ENCODE measurements at places on chromosomes 4 and X.

GRCh38 chr4:24862073-24862751, 50.6 kb downstream of the CCDC149 start:
- no peak for DNase-seq

DNA sequence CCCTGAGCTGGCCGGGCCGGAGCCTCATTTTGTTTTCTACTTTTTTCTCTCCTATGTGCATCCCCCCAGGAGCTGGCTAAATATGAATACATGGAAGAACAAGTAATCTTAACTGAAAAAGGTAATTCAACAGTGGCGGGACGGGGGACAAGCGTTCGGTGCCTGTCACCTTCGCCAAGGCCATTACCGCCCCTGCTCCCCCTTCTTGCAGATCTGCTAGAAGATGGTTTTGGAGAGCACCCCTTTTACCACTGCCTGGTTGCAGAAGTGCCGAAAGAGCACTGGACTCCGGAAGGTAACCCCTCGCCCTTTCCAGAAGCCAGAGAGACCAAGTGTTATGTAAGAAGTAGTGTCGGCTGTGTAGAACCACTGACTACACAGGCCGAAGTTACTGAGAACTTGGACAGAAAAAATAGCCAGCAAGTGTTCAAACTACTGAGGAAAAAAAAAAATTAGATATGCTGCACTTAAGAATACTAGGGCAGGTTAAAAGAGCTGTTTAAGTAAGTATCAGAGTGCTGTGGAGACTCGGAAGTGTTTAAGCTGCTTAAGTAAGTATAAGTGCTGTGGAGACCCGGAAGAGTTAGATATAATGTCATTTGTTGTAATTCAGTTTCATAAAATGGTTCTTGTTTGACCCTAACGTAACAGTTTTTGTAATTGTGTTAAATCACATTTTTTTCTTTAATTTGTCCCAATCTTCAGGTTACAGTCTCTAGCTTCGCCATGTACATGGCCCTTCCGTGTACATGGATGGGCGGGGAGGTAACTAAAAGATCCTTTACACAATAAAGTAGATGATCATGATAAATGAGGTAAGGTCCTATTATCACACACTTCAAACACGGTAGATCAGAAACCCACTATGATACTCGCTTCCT, 856 bp downstream of the SAT1 start:
- no peak for DNase-seq

GRCh38 chr4:79472036-79472435, 64.0 kb upstream of the GK2 start:
- no peak for DNase-seq

- DNase-seq, result no peak
Measured at GRCh38 chrX:115503099-115503498, 57.9 kb upstream of the PLS3 start.

GRCh38 chr4:152825336-152825735, 45.6 kb downstream of the ARFIP1 start:
- DNase-seq, result no peak

DNA sequence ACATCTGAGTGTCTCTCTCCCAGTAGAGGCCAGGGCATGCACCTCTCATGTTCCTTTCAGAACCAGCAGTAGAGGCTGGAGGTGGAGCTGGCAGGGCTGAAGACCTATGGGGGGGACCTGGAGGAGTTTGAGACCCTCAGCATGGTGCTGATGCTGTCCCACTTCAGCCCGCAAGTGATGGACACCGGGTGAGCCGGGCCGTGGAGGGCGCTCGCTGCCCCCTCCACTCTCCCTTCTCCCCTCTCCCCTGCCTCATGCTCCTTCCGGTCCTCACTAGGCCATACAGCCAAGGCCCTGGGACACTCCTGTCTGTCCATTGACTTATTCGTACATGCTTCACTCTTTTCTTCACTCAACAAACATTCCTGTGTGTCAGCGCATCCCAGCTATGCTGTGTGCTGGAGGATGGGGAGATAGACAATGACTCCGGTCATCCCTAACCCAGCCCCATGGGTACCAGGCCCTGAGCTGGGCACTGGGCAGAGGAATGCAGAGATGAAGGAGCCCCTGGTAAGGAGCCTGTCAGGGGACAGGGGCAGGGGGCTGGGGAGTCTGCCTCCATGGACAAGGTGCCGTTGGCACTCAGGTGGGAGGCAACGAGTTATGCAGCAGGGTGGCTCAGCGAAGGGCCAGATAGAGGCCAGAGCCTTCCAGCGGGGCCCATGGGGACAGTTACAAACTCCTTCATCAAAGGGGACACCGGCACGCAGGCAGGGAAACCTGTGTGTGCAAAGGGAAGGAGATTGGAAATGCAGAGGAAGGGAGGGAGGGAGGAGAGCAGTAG, 28.4 kb upstream of the WFS1 start:
- DNase-seq, result no peak

DNA sequence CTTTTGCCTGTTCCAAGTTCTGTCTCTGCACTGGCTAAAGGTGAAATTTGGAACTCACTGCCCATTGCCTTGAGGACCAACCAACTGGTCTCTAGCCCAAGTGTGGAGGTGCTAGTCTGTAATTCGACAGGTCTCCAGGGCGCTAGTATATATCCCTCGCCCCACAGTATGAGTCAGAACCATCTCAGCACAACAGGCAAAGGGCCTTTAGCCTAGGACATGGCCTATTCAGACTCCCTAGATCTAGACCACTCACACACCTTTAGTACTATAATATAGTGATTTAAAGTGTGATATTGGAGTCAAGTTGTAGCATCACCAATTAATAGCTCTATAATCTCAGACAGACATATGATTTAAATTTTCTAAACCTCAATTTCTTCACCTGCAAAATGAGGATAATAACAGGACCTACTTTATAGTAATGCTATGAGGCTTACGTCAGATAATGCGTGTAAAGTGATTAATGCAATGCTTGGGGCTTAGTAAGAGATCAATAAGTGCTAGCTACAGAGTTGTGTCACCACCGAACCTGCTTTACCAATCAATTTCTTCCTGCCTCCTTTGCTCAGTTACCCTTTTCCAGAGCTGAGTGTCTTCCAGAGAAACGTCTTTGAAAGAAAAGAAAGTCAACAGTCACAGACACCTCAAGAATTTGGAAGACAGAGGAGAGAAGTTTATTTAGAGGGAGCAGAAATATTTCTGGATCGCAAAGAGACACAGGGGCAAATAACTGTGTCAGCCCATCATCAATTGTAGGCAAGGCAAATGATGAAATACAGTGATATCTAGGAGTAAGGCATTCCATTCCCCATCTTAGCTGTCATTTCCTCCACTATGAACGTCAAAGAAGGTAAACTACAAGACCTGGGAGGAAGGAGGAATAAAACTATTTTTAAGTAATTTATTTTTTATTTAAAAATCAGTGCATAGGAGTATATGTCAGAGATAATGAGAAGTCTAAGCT, 2.3 kb downstream of the NOX1 start:
- no peak for DNase-seq

GRCh38 chr4:118942465-118942864, 53.8 kb downstream of the SYNPO2 start:
- DNase-seq, result no peak

DNA sequence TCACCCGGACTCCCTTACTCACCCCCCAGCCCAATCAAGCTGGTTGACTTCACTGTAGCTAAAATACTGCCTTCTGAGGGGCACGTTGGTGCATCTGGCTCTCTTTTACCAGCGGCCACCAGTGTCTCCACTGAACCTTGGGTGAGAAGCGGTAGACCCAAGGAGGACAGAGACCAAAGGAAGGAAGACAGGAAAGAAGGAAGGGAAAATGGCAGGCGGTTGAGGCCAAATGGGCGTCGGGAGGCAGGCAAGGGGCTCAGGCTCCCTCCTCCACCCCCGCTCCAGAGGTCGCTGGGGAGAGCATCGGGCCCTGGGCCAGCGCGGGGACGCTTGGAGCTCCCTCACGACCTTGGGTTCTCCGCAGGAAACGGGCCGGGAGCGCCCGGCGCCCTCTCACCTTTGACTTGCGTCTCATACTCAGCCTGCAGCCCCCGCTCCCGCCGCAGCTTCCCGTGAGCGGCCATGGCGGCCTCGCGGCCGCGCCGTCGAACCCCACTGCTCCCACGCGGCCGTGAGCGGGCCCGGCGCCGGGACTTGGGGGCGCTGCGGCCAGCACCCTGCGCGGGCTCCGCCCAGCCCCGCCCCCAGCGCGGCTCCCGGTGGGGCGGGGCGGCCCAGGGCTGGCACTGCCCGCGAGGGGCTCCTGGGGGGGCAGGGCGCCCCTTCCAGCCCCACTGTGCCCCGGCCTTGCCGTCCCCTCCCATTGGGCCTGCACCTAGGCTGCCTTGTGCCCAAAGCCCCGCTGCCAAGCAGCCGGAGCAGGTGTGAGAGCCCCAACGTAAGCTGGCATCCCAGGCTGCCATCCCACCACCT, at the start of gene ARHGAP4:
TSS of gene ARHGAP4 (minus strand) at position 526 of the 813 bp plus-strand sequence. CDS start at position 464, 62 bp downstream.
- peak; percentile 21 for DNase-seq

- DNase-seq, result no peak
Measured at GRCh38 chrX:49000636-49001035, 1.4 kb downstream of the GRIPAP1 start.

GRCh38 chrX:129316461-129316860, 206.8 kb downstream of the SMARCA1 start:
- no peak for DNase-seq

GRCh38 chr4:125313497-125313896, 1.3 kb upstream of the FAT4 start:
- no peak for DNase-seq

GRCh38 chrX:21479695-21480270, 105.6 kb downstream of the CNKSR2 start:
- no peak for DNase-seq

- DNase-seq, result no peak
Measured at GRCh38 chr4:48698029-48698971, 81.8 kb downstream of the FRYL start.

DNA sequence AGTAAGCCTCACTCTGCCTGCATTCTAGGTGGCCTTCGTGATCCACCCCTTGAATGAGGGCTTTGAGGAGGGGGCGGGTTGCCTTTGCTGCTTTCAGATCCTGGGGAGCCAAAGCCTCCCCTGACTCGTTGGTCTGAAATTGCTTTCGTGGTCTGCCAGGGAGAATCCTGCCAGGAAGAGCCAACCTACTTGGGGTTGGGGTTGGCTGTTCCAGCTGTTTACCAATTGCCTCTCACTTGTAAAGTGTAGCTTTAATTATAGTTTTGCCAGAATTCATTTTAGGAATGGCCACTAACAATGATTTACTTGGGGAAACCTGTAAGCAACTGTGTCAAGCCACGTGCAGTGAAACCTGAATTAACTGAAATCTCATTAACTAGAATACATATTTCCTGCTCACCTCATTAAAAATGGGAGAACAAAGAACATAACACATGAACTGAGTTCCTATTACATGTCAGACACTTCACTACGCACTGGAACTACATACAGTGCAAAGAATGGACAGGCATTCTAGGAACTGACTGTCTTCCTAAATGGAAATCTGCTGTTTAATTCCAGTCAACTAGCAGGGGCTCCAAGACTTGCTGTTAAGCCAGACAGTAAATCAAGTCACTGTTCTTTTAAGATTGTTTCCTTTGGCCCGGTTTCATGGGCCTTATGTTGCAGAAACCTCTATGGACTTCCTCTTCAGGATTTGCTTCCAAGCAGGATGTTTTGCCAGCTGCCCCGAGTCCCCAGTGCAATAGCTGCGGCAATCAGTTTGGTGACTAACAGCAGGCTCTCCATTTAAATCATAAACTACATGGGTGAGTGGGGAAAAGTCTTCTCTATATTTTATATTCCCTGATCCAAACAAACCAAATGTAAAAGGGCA, 16.4 kb upstream of the NKRF start:
- DNase-seq, result no peak

- no peak for DNase-seq
Measured at GRCh38 chr4:915595-915994, 16.5 kb downstream of the GAK start.

- DNase-seq, result no peak
Measured at GRCh38 chr4:152063621-152064240, 302.9 kb upstream of the GATB start.

- no peak for DNase-seq
Measured at GRCh38 chr4:106305435-106306055, 10.5 kb downstream of the TBCK start.

- no peak for DNase-seq
Measured at GRCh38 chr4:42101446-42101975, 50.9 kb downstream of the BEND4 start.

GRCh38 chrX:47218920-47219815, 687 bp downstream of the CDK16 start:
- DNase-seq, result peak; percentile 41

All from stimulated activated CD4-positive, alpha-beta T cell treated with anti-CD3 and anti-CD28 coated beads, Interleukin-12 subunit alpha, Interleukin-12 subunit beta, amount 100 ng/mL, for 24 hours (primary cell).